Fibroblast of villous mesenchyme (primary cell): ENCODE measurements at places on chromosomes 7 and 10. TPM values are rescaled to one million over a fixed set of nuclear protein-coding genes. Genes with fewer than 3 reads are reported as not detected.

DNA sequence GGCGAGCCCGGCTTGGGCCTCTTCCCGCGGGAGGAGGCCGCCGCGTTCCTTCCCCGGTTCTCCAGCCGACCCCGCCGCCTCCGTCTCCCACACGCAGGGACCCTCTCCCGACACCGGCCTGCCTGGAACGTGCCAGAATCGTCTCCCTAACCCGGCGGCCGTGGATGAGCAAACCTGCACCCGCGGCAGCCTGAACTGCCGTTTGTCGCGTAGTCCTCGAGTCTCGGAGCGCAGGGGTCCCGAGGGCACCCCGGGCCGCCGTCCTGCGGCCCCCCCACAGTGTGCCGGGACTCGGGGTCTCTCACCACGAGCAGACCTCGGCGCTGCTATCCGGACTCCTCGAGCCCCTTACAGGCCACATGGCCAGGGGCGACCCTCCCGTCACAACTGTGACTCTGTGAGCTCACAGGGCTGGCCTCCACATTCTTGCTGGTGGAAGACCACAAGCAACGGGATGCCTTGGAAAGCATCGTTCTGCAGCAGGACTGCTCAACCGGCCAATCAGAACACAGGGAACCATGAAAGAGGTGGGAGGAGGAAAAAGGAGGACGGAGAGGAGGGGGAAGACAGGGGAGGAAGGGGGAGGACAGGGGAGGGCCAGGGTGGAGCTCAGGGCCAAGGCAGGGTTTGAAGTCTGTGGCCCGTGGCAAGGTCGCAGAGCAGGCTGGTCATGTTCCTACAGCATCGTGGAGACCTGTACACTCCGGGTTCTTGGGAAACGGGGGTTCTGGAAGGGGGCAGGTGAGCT, 276.9 kb downstream of the DNAJB6 start:
- no peak for DNase-seq

The C7orf57 gene
- under 0.01 and 0.43 TPM in 2 replicates for total RNA-seq

The BTBD16 gene
- not detected in 2 replicates for total RNA-seq

The TMEM229A gene
- total RNA-seq: not detected in 2 replicates
